ENCODE measurements at places on chromosomes 4 and X.

GRCh38 chr4:52091801-52092200 is 40.7 kb downstream of the SPATA18 start:
- DNase-seq, result no peak

GRCh38 chr4:150126201-150126863 is 48.1 kb downstream of the DCLK2 start:
- DNase-seq, result peak; percentile 68

- DNase-seq, result no peak
Measured at GRCh38 chr4:185370268-185370949, 25.3 kb downstream of the LRP2BP start.

GRCh38 chr4:84258905-84259830 is 239.9 kb downstream of the NKX6-1 start:
- peak; percentile 36 for DNase-seq

- DNase-seq, result no peak
Measured at GRCh38 chr4:46986922-46987638, 6.3 kb downstream of the GABRA4 start.

DNA sequence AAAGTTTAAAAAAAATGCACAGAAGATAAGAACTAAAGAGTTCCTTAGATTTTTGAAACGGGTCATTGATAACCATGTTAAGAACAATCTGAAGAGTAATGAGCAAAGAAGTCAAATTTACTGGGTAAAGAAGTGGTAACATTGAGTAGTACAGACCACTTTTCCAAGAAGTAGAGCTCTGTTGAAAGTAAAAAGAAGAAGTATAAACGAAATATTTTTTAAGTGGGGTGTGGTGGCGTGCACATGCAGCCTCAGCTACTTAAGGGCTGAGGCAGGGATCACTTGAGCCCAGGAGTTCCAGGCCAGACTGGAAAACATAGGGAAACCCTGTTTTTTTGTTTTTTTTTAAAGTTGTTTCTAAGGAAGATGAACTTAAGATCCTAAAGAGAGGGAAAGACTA is 68.5 kb downstream of the UBA6 start:
- peak; percentile 14 for DNase-seq

- DNase-seq, result no peak
Measured at GRCh38 chr4:129747756-129748155, 651.8 kb downstream of the C4orf33 start.

- no peak for DNase-seq
Measured at GRCh38 chrX:49701323-49701722, 5.5 kb upstream of the PAGE1 start.

GRCh38 chrX:150805736-150806135 is 92.7 kb downstream of the CD99L2 start:
- DNase-seq, result no peak

- peak; percentile 2 for DNase-seq
Measured at GRCh38 chr4:147582386-147583060, 34.7 kb upstream of the TMEM184C start.

- DNase-seq, result no peak
Measured at GRCh38 chr4:118280501-118281218, 72.1 kb downstream of the PRSS12 start.

GRCh38 chrX:132561483-132561882 is 72.6 kb upstream of the MBNL3 start:
- DNase-seq, result no peak

- peak; percentile 20 for DNase-seq
Measured at GRCh38 chrX:132023896-132024386, 839 bp downstream of the STK26 start.

DNA sequence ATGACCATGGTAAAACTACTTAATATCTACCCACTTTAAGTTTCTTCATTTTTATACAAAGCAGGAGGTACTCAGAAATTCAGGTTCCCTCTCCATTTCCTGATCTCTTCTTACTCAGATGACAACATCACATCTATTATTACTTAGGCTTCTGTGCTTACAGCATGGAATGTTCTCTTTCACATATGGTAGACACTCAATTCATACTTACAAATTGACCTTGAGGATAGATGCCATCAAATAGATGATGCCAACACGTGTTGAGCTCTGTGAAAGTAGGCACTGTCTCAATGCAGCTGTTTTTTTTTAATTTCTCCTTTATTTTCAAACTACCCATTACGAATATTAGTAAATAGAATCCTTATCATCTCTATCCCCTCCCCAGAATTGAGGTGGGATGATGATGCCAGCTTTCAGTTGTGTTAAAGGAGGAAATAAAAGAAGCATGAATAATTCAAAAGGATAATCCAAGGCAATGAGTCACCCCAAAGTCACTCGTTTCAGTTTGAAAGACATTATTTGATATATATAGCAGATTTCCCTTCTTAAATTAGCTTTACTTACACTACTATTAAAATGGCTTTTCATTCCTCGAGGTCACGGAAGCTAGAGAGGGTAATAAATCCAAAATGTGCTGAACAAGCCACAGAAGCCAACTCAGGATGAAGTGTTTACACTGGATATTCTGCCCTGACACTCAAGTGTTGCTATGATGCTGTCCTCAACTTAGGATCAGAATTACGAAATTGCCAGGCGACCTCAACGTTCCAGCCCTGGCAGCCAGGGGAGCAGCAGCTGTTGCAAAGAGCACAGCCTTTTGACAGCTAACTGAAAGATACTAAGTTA is 124.2 kb upstream of the EOLA2 start:
- peak; percentile 1 for DNase-seq

GRCh38 chr4:141006242-141006802 is 126.9 kb downstream of the RNF150 start:
- DNase-seq, result no peak

- no peak for DNase-seq
Measured at GRCh38 chr4:76420188-76420761, 666 bp downstream of the CCDC158 start.

DNA sequence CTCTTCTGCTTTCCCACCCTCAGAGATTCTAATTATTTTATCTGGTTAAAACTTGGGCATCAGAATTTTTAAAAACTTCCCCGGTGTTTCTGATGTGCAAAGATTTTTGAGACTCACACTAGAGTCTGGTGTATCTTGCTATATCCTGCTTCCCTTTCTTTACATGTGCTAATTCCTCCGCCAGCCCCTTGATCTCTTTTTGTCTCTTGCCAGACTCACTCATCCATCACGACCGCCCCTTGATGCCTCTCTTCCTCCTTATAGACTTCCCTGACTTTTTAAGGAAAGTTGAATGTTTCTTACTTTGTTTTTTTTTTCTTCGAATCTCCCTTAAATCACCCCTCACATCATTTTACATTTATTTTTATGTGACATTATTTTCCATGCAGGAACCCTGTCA is 274.9 kb upstream of the PITX2 start:
- no peak for DNase-seq

GRCh38 chr4:23915459-23916132 is 25.7 kb upstream of the PPARGC1A start:
- DNase-seq, result no peak

DNA sequence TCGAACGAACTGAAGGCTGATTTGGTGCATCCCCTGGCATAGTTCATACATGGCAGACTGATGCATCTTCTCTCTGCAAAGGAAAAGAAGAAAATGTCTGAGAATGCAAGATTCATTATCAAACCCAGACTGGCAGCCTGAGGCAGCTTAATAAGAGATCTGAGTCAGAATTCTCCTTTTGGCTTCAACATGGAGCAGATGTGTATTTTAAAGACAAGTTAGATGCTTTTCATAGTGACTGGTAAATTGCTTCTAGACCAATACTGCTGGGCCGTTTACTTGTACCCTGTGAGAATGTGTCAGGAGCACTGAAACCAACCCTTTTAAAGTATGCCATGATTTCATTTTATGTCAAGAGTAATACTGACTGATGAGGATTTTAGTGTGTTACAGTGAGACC is 322.0 kb downstream of the NR3C2 start:
- no peak for DNase-seq

GRCh38 chrX:109783701-109784079 is 50.6 kb upstream of the ACSL4 start:
- DNase-seq, result no peak

- DNase-seq, result peak; percentile 25
Measured at GRCh38 chrX:108001218-108001814, 19.1 kb upstream of the TEX13B start.

DNA sequence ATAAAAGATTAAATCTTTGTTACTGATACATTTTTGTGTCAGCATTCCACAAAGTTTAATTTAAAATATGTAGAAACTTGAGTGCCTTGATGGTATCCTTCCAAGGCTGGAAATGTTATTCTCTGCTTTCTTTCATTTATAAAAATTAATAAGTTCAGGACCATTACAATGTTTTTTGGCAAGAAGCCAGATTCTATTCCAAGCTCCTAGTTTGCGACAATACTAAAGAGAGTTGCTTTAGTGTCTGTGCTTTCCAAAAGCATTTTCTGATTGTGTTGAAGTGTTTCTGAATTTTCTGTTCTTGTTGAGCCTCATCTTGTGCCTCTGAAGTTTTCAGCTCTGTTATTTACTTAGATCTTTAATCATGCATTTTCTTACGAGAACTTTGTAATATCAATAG is 516.2 kb downstream of the KCTD8 start:
- peak; percentile 0 for DNase-seq
